CD4-positive, alpha-beta memory T cell (primary cell): ENCODE measurements at places on chromosomes 12 and 14. TPM values are rescaled to one million over a fixed set of nuclear protein-coding genes. Genes with fewer than 3 reads are reported as not detected.

SYCP3 gene
- 0.23 TPM for total RNA-seq

VDR gene
- 1.6 TPM for total RNA-seq

RNASE2 gene
- not detected for total RNA-seq

DNA sequence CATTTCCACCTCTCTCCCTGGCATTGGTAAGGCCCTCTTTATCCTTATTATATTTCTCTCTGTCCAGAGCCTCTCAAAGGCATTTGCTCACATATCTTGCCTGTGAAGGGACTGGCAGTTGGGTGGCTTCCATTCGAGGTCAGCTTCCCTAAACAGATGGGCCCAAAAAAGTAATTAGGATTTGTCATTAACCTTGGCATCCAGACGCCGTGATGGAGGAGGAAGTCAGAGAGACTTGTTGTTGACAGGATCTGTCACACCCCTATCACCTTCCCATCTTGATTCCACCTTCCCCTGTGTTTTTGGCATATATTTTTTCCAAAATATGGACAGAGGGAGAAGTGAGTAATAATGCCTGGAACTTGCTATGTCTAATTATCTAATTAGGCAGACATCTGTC, 54.0 kb upstream of the OAS1 start:
- DNase-seq = no peak

LIN52 gene
- total RNA-seq = 11.0 TPM

MYH7 gene
- total RNA-seq = not detected

DHRS4L2 gene
- total RNA-seq = 16.8 TPM

GRCh38 chr12:47393403-47393790, 312.4 kb downstream of the RPAP3 start:
- DNase-seq = no peak

- DNase-seq = no peak
These were observed 620 bp downstream of the PGAM5 start for GRCh38 chr12:132711080-132711843.

- DNase-seq = no peak
These were observed 126.4 kb upstream of the TMEM132C start for GRCh38 chr12:128140551-128140950.

- DNase-seq = no peak
These were observed 1.4 kb downstream of the SYNE3 start for GRCh38 chr14:95515080-95515489.

C12orf60 gene
- total RNA-seq = 1.4 TPM

DNA sequence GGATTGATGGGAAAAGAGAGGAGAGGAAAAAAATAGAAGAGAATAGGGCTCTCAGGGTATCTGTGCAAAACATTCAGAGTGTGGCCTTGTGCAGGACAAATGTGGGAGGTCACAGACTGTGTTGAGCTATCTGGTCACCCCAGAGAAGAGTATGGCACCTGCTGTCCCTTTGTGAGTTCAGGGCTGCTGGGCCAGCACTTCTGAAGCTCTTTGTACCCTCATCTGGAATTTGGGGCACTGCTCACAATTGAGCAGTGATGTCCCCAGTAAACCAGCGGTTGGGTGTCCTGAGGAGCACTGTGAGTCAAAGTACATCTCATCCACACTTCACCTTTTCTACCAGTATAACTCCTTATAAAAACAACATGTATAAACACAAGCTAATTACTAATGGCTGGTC, 2.6 kb upstream of the KRT81 start:
- no peak for DNase-seq

AQP6 gene
- not detected for total RNA-seq

GLRX5 gene
- total RNA-seq = 17.6 TPM
